Thymus (tissue), 14 donors: ENCODE measurements at places on chromosomes 2 and 18. TPM values are rescaled to one million over a fixed set of nuclear protein-coding genes. Genes with fewer than 3 reads are reported as not detected.

TSPYL6 gene
- total RNA-seq = not detected

REG1B gene
- not detected for total RNA-seq

DNA sequence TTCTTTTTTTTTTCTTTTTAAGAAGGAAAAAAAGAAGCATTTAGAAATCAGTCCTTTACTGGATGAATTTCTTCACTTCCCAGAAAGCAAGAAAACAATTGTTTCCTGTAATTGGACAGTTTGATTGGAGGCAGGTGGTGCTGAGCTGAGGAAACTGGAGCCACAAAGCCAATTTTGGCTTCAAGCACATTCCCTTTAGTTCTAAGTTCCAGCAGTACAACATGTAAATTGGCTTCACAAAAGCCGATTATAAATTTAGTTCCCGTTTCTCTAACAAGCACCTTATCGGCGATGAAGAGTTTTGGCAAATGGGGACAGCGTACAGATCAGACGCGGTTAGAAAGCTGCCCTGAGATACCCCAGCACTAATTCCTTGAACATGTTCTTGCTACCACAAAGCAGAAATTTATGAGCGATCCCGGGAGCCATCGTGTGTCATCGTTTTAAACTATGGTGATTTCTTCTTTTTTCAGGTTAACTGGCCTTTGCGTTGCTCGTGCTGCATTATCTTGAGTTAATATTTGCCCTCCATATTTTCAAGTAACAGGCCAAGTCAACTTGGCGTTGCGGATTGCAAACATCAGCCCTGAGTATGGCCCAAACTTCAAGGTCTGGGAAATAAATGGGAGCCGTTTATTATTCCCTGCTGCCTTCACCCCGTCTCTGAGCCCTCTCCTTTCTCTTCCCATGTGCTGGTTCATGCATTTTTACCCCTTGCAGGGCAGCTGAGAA is 190.4 kb upstream of the ID2 start:
- no peak overlapping the region for H3K27ac ChIP-seq
- no peak for DNase-seq
- H3K4me3 ChIP-seq = no peak overlapping the region
- H3K36me3 ChIP-seq = no peaks in the 10 kb centered on the region
- H3K27me3 ChIP-seq = no peaks in the 10 kb centered on the region

DNA sequence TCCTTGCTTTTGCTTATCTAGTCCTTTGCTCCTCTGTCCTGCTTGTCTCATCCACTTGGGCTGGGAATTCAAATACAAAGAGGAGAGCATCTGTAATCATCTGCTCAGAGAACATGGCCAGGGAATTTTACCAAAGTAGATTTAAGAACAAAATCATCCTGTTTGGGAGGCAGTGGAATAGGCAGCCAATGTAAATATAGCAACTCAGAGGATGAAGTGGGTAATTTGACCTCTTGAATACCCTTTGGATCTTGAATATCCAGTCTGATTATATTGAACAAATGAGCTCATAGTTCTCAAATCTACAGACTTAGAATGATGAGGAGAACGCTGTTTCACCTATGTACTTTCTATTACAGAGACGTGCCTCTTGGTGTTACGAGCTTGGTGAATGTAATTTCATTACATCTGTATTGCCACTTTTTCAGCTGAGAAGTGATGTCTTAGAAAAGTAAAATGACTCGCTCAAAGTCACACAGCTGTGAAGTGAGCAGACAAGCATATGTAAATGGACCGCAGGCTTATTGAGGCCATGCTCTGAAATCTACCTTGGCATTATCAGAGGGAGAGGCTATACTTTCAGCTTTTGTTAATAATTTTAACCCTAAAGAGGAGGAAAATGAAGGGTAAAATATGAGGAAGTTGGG is 266.3 kb downstream of the MTX2 start:
- H3K4me1 ChIP-seq = no peaks in the 10 kb centered on the region
- no peak for DNase-seq
- H3K27ac ChIP-seq = no peak overlapping the region
- H3K4me3 ChIP-seq = no peak overlapping the region
- no peaks in the 10 kb centered on the region for H3K36me3 ChIP-seq

DNA sequence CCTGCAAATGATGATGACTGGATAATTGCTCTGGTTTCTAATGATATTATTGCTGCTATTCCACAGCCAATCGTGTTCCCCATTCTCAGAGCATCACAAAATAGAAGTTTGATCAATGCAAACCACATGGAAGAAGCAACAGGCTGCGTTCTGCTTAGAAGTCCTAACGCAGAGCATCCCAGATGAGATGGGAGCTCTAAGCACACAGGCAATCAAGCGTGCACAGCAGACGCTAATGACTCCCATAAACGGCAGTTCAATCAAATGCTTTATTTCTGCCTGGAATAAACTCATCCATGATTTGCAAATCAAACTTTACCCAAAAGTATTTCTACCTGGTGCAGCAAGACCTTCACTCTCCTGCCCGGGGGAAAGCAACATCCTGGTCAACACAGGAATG is 304.2 kb downstream of the FBXO15 start:
- H3K36me3 ChIP-seq = no peaks in the 10 kb centered on the region
- no peak overlapping the region for H3K4me3 ChIP-seq
- DNase-seq = no peak
- H3K4me1 ChIP-seq = no peaks in the 10 kb centered on the region

GRCh38 chr2:201949181-201949926 is 84.3 kb upstream of the FZD7 start:
- H3K4me1 ChIP-seq = no peaks in the 10 kb centered on the region
- no peaks in the 10 kb centered on the region for H3K27me3 ChIP-seq
- H3K27ac ChIP-seq = no peak overlapping the region
- H3K4me3 ChIP-seq = no peak overlapping the region
- H3K36me3 ChIP-seq = no peaks in the 10 kb centered on the region

GRCh38 chr18:24702001-24702515 is 241.6 kb downstream of the HRH4 start:
- H3K36me3 ChIP-seq = no peaks in the 10 kb centered on the region
- no peak overlapping the region for H3K27ac ChIP-seq
- no peak overlapping the region for H3K4me3 ChIP-seq
- H3K27me3 ChIP-seq = no peaks in the 10 kb centered on the region
